Stimulated activated CD8-positive, alpha-beta memory T cell treated with anti-CD3 and anti-CD28 coated beads, Interleukin-4, amount 100 ng/mL, for 4 hours (primary cell): ENCODE measurements at places on chromosomes 5 and 9.

- DNase-seq, result no peak
Measured at GRCh38 chr9:137307255-137308056, 5.4 kb upstream of the NRARP start.

- no peak for DNase-seq
Measured at GRCh38 chr9:91273853-91274552, 87.7 kb downstream of the AUH start.

DNA sequence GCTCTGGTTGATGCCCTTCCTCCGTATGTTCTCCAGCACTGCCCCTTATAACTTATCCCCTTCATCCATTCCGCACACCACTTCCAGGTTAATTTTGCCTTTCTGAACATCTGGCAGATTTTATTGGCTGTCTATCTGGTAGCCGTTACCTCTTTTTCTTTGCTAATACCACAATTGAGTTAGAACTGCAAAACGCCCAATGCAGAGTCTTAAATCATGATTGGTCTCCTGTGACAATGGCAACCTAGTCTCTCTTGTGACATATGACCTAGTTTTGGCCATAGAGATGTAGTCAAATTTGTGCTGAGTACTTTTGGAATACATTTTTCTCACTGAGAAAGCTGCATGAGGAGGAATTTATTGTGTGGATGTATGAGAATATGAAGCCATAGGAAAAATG is 365.7 kb upstream of the PRR16 start:
- DNase-seq, result no peak

GRCh38 chr9:75369989-75370388 is 281.7 kb downstream of the OSTF1 start:
- no peak for DNase-seq
